ENCODE measurements at places on chromosomes 7 and 10.

GRCh38 chr10:69960988-69961880 lies 91.4 kb upstream of the MACROH2A2 start:
- DNase-seq, result no peak

DNA sequence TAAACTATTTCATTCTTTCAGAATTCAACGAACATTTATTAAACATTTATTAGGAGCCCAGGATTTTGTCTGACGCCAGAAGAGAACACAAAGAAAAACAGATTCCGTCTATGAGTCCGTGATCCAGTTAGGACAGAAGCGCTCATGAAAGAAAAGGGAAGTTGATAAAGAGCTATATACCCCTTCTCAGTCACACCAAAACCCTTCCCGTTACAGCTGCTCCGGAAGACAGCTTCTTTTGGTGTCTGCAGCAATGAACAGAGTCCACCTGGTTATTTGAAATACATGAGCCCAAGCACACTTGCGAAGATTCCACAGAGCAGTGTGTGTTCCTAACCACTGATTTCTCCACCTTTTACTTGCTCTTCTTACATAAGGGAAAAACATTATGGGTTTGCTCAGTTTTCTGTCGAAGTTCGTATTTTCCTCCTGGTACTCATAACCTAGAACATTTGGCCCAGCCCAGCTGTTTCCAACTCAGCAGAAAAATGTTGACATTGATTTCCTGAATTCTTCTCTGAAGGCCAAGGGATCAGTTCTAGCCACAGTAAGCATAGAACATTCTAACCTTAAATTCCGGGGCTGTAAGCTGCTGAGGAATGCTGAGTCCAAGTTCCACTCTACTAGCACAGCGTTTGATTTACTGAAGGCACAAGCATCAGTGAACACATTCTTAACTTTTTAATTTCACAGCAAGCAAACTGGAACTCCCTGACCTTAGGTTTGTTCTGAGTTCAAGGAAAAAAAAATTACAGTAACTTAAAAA lies 206.5 kb downstream of the SORCS1 start:
- DNase-seq, result no peak

GRCh38 chr7:22582863-22583622 lies 83.1 kb upstream of the STEAP1B start:
- no peak for DNase-seq

- no peak for DNase-seq
These were observed 21.4 kb upstream of the KIF20B start for GRCh38 chr10:89679986-89680385.

DNA sequence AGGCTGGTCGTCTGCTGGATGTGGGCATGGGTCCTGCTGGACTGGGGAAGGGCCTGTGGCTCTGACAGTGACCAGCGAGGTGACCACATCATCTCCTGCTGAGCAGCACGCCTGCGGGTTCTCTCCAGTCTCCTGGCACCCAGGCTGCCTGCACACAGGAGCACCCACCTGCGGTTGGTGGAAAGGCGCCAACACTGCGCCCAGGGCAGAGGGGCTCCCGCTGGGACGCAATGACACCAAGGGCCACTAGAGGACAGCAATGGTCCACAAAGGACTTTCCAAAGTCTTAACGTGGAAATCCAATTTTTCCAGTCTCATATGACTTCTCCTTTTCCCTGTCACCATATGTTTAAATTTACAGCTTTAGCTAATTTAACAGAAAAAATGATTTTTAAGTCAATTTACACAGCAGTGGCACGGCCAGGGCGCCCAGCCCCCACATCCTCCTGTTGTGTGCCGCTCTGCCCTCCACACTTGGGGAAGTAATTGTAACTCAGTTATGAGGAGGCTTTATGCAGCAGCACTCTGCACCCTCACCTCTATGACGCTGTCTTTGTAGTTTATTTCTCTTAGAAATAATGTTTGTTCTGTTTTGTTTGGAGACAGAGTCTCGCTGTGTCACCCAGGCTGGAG lies 38.1 kb downstream of the CFAP46 start:
- DNase-seq, result peak; percentile 42

- no peak for DNase-seq
These were observed 826 bp downstream of the PODXL start for GRCh38 chr7:131555552-131556052.
